ENCODE measurements at places on chromosomes 13 and 19.

DNA sequence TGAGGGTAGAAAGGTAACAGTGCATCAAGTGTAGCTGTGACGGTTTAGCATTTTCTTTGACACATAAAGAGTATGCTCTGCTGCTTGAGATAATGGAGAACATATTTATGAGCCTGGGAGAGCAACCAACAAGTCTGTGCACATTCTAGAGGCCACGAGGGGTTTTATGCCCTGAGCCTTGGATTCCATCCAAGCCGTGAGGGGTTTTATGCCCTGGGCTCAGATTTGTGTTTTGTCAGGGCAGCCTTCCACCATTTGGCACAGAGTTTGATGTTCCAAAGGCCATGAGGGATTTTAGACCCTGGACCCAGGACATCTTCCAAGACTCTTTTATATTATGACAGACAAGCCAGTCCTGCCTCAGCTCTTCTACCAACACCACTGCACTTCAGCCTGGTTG, 106.4 kb downstream of the ZNF486 start:
- no peak for DNase-seq

GRCh38 chr19:48989701-48990291, 3.3 kb downstream of the GYS1 start:
- DNase-seq, result no peak

- DNase-seq, result no peak
These were observed 5.6 kb upstream of the CACNG6 start for GRCh38 chr19:53985863-53986262.

DNA sequence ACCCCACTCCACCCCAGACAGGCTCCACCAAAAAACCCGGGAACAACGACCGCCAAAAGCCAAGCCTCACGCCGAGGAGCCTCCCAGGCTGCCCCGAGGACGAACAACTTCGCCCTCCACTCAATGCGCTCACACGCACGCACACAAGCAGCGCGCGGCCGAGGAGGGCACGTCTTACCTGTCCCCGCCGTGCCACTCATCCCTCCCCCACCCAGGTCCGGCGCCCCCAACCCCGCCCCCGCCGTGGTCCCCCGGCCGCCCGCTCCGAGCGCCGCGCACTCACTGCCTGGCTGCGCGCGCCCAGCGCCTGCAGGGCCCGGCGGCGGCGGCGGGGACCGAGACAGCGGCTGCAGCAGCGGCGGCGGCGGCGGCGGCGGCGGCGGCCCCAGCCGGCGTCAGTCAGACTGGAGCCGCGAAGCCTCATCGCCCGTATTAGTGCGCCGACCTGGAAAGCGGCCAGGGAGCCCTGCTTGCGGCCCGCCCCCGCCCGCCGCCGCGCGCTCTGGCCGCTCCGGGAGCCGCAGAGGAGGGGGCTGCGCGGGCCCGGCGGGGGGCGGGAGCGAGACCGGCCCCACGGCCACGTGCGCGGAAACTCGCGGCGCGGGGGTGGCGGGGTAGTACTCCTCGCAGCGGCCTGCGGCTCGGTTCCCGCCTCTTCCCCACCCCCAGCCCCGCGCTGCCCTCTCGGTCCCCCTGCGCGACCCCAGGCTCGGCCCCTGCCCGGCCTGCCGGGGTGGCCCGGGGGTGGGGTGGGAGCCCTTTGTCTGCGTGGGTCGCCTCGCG, at the start of gene SMAD9:
SMAD9 (minus strand) TSS at position 406 of the 783 bp plus-strand sequence. CDS start 40,549 bp downstream, outside the sequence.
- no peak for DNase-seq

GRCh38 chr13:34172048-34172447, 354.1 kb downstream of the RFC3 start:
- DNase-seq, result no peak

DNA sequence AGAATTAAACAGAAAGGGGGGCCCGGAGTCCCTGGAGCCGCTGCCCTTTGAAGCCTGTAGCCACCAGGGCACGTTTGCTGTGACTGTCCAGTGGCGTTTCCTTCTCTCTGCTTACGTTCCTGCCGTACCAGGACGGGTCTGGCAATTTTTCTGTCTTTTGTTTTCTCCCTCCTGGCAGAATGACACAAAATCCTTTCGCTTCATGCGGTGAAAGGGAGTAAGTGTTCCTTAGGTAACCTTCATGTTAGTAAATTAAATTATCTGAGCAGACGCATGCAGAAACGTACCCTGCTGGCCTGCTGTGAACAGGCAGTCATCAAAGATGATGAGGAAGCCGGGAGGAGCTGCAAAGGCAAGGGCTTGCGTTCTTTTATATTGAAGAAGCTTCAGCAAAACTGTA, 299.3 kb upstream of the ARGLU1 start:
- DNase-seq, result no peak

DNA sequence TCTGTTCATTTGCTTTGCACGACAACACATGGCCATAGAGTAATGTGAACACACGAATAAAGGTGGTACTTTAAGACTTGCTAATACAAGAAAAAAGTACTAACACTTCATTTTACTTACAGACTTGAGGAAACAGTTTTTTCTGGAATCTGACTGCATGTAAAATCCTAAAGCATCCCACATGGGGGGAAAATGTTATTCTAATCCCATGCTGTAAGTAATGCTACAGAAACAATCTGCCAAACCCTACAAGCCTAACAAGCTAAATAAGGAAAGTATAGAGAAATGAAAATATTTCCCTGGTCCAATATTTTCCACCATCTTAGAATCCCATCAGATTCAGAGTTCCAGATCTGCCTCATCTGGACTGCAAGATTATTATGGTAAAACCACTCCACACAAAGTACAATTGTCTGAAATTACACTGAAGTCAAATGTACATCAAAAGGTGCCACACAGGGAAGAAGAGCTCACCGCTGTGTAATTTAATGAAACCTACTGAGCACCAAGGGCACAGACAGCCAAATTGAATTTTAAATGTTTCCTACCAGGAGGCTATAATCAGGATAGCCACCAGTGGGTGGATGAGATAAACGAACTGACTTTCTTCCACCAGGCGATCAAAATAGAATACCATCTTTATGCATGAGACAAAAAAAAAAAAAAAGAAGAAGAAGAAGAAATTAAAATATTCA, 22.0 kb downstream of the LHFPL6 start:
- DNase-seq, result no peak

DNA sequence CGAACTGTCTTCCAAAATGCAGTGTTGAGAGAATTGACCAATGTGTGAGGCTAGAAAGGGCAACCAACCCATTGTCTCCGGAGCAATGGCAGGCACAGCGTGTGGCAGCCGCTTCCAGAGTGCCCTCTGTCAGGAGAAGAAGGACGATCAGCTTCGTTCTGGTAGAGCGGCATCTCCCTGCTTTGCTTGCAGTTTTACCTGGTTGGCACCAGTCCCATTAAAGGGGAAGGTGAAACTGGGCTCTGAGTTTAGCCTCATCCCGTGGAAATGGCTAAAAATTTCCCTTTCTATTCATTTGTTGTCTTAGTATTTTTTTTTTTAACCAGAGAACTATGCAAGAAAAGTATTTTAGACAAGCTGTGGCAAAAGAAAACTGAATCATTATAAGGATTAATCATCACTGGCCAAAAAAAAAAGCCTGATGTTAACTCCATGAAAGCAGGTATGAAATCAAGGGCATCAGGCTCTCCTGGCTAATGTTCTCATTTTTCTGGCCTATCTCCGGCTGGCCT, 81.5 kb upstream of the SLC7A1 start:
- DNase-seq, result no peak

DNA sequence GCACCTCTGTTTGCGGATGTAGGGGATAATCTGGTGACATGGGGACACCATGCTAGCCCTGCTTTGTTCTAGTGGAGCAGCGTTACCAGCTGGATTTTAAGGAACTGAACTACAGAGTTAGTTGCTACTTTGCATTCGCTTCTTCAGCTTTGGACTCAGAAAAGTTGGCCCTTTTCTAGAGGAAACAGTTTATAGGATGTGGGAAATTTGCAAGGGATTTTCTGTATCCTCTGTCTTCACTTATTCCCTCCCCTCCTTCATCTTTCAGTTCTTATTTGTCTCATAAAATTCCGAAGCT, 2.1 kb downstream of the GATAD2A start:
- DNase-seq, result no peak

GRCh38 chr19:17098326-17098725, 22.7 kb downstream of the MYO9B start:
- DNase-seq, result no peak

- no peak for DNase-seq
These were observed 97.1 kb downstream of the C1QTNF9 start for GRCh38 chr13:24406524-24406923.

- no peak for DNase-seq
These were observed 2.3 kb upstream of the STRN4 start for GRCh38 chr19:46748325-46749109.
